ENCODE measurements at places on chromosomes 16 and 17.

DNA sequence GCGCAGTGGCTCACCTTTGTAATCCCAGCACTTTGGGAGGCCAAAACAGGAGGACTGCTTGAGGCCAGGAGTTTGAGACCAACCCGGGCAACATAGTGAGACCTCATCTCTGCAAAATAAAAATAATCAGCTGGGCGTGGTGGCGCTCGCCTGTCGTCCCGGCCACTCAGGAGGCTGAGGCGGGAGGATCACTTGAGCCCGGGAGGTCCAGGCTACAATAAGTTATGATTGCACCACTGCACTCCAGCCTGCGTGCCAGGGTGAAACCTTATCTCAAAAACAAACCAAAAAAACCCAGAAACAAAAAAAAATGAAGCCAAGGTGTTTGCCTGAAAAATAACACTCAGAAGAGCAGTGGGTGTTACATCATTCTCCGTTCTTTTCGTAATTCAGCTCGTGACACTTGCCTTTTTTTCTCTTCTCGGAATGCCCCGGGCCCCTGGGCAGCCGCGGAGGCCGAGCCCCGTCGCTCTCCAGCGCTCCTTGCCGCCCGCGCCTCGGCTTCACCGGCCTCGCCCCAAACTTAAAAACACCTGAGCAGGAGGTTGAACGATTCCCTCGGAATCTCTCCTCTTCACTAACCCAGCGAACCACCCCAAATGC is 17.0 kb downstream of the PRCD start:
- peak; percentile 69 for DNase-seq

DNA sequence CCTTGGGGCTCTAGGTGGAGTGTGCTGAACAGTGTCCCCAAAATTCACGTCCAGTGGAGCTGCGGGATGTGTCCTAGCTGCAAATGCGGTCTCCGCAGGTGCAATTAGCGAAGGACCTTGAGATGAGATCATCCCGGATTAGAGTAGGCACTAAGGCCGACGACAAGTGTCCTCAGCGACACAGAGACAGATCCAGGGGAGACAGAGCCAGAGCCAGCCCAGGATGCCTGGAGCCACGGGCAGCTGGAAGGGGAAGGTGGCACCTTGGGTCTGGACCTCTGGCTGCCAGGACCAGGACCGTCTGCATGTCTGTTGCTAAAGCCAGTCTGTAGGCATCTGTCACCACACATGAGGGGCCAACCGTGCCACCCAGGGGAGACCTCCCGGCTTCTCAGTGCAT is 24.5 kb downstream of the SLC7A5 start:
- no peak for DNase-seq

DNA sequence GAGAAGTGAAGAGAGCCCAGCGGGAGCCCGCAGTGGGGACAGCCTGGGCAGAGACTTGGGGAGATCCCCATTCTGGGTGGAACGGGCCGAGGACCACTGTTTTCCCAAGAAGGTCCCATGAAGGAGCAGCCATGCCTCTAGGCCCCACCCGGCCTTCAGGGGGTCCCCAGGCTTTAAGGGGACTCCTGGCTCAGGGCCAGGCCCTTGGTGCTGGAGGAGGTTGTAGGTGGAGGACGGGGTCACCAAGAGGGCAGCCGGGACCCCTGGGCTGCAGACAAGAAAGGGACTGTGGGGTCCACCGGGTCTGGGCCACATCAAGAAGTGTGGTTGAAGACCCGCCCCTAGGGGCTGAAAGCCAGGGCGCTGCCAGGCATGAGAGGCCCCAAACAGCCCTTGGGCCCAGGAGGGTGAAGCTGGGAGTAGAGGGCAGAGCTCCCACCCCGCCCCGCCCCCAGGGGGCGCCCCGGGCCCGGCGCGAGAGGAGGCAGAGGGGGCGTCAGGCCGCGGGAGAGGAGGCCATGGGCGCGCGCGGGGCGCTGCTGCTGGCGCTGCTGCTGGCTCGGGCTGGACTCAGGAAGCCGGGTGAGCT is at the start of gene PRSS21:
Gene PRSS21 (plus strand): TSS at position 487 of the 589 bp plus-strand sequence. CDS start 32 bp downstream, at position 519.
- DNase-seq = peak; percentile 42

DNA sequence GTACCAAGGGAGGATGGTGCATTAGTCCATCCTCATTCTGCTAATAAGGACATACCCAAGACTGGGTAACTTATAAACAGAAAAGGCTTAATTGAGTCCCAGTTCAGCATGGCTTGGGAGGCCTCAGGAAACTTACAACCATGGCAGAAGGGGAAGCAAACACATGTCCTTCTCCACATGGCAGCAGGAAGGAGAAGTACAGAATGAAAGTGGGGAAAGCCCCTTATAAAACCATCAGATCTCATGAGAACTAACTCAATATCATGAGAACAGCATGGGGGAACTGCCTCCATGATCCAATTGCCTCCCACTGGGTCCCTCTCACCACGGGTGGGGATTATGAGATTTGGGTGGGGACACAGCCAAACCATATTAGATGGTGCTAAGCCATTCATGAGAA is 84.5 kb downstream of the SEC14L1 start:
- no peak for DNase-seq

DNA sequence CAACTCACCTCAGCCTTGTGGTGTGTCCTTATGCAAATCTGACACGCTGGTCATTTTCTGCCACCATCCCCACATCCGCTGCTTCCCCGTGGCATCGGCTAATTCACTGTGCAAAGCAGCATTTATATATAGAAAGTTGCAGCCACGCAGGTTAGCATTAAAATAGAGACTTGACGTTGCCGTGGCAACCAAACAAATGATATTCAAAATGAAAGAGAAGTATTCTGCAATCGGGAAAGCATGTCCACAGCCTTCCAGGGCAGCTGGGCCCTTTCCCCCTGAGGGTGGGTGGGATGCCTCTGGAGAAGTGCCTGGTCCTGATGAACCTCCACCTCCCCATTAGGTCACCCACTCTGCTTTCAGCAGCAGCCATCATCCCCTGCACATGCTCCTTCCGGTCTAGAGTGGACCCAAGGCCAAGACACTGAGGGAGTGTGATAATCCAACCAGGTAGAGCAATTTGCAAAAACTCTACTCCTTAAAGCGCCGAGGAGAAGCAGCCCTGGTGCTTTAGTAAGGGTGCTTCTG is 138.7 kb downstream of the GAS7 start:
- DNase-seq = peak; percentile 18

GRCh38 chr17:40415390-40415789 is 2.3 kb downstream of the TOP2A start:
- no peak for DNase-seq

- no peak for DNase-seq
Observed at GRCh38 chr16:30082545-30083090, 6.8 kb downstream of the PPP4C start.

- no peak for DNase-seq
Observed at GRCh38 chr16:56245197-56245596, 53.9 kb downstream of the GNAO1 start.

GRCh38 chr16:588639-588888 is 1.3 kb upstream of the RAB40C start:
- peak; percentile 56 for DNase-seq

DNA sequence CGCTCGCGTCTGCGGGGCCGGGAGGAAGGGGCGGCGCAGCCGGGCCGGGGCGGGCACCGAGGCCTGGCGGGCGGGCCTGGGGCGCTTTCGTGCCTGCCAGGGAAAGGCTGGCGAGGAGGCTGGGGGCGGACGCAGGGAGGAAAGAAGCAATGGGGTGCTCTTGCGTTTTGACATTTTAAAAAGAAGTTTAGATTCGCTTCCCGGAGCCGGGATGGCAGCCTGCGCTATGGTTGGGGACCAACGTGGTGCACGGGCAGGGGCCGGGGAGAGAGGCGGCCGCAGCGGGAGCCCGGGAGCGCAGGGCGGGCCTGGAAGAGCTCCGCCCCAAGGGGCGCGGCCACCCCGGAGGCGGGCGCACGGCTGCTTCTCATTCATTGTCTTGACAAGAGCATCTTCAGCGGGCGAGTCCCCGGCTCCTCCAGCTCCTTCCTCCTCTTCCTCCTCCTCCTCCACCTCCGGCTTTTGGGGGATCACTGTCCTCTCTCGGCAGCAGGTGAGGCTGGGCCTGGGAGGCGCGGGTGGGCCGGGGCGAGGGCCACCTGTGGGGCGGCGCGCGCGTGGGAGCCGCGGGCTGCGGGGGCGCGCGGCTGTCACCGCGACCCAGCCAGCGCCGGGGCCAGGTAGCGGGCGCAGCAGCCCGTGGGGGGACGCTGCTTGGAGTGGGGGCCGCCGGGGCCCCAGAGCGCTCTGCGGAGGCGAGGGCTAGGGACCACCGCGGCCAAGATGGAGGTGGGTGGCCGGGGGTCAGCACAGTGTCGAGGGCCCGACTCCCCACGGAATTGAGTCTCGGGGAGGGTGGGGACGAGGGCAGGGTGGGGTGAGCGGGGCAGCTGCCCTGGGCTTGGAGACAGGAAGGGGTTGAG is at the start of gene CORO1A:
Gene CORO1A (plus strand): TSS at position 370 of the 863 bp plus-strand sequence. CDS start 1,608 bp downstream, outside the sequence.
- DNase-seq = peak; percentile 80

DNA sequence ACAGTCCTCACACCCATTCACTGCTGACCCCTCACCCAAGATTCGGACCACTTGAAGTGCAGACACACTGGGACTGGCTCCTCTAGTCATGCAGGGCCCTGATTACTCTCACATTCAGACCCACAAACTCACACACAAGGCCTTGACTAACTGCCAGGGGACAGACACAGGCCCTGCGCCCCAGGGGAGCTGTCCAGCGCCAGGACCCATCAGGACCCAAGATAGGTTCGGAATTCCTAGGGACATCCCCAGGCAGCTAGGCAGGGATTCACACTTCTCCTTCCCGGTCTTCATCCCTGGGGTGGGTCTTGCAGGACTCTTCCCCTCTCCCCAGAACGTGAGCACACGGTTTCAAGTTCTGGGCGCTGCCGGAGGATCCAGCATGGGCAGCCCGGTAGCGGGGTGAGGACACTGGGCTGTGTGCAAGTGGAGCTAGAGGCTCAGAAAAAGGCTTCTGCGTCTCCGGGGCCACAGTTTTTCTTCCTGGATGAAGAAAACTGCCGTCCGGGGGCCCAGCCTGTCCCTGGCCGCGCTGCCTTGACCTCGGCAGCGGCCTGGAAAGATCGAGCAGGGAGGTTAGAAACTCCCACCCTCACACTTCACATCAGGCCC is 1.6 kb downstream of the SEZ6 start:
- no peak for DNase-seq

Measured in CD4-positive, alpha-beta T cell treated with Interleukin-1 beta for 1 hour (primary cell).